Muscle of arm (tissue), 14 donors: ENCODE measurements at places on chromosomes 5 and 9. TPM values are rescaled to one million over a fixed set of nuclear protein-coding genes. Genes with fewer than 3 reads are reported as not detected.

GRIA1 gene
- 1.1 TPM for polyA plus RNA-seq

LCN9 gene
- polyA plus RNA-seq = not detected

TAF1L gene
- polyA plus RNA-seq = 0.05 TPM

DBH gene
- polyA plus RNA-seq = 0.73 TPM

DNAH5 gene
- 0.61 TPM for polyA plus RNA-seq

SHOC1 gene
- polyA plus RNA-seq = 0.05 TPM

BASP1 gene
- polyA plus RNA-seq = 32.3 TPM

ANKRD18B gene
- not detected for polyA plus RNA-seq

FBXO4 gene
- polyA plus RNA-seq = not detected

SOHLH1 gene
- polyA plus RNA-seq = 0.11 TPM

PLPPR1 gene
- polyA plus RNA-seq = 2.1 TPM

TMC1 gene
- 1.6 TPM for polyA plus RNA-seq

DDX4 gene
- polyA plus RNA-seq = not detected

CAVIN4 gene
- polyA plus RNA-seq = 262 TPM

DNA sequence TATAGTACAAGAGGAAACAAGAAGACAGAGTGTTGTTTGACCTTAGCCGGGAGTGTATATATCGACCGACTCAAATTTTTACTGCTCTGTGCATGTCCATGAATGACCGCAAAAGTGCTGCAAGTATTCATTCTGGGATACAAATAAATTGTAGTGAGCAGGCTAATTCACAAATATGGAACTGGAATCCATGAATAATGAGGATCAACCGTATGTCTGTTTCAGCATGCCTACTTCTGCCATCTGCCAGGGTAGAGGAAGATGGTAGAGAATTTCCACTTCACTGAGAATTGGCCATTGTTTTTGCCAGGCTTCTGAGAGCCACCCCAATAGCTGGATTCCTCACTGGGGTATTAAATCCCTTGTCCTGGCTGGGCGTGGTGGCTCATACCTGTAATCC lies 8.5 kb upstream of the RALGPS1 start:
- DNase-seq = no peak

GRCh38 chr5:180343110-180343830 lies 9.9 kb downstream of the GFPT2 start:
- DNase-seq = peak; percentile 38

GRCh38 chr5:153404747-153405146 lies 85.7 kb upstream of the GRIA1 start:
- DNase-seq = no peak

- DNase-seq = no peak
These were observed 17.8 kb downstream of the GNG10 start for GRCh38 chr9:111679199-111679598.

DNA sequence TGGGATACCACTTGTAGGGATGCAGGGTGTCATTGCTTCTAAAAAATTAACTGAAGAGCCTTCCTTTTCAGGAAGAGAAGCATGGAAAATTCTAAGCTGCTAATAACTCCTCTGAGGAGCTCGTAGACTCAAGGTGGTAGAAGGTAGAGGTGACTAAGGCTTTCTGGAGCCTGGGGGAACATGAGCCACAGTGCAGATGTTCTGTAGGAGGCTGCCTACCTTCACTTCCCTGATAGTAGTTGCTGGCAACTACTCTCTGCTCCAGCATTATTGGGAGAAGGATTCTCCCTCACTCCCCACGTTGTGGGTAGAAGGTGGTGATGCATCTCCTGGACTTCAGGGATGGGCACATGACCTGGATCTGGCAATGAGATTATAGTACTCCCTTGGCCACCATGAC lies 86.7 kb upstream of the STARD4 start:
- no peak for DNase-seq

DNA sequence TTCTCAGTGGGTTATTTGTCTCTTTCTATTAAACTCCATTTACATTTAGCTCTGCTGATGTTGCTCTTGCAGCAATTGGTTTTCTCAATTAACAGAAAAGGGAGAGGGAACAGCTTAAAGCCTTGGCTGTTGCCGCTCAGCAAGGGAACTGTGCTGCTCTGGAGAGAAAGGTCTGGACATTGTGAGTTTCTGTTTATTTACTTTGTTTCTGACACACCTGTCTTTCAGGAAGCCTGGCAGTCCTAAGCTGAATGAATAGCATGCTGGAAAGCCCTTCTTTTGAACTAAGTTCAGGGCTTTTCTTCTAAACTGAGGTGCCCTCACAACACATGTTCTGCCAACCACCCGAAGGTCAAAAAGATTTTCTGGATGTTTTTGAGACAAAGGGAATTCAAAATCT lies 491.9 kb downstream of the PDE4D start:
- no peak for DNase-seq

GRCh38 chr9:82132024-82132423 lies 143.5 kb downstream of the SPATA31D1 start:
- no peak for DNase-seq

DNA sequence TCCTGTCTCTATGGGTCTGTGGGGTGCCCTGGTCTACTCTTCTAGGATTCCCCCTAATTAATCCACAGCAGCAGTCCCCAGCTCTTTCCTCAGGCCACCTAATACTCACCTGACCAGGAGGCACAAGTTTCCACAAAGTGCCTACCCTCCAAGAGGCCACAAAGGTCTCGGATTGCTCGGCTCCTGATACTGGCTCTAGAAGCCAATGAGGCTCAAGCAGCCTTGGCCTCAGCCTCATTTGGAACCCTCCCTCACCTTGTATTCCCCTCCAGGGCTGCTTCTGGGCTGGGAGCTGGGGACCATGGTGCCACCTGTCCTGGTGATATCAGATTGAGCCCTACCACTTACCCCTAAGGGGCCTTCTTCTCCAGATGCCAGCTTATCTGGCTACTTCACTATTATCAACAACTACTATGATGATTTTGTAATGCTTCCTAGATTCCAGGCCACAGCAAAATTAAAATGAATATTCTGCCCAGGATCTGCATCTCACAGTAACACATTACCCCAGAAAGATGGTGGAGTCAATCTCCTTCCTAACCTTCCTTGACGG lies 103.7 kb upstream of the SPOCK1 start:
- no peak for DNase-seq

- DNase-seq = no peak
These were observed 619.7 kb upstream of the ARRDC3 start for GRCh38 chr5:92002721-92003274.

- DNase-seq = no peak
These were observed 127.9 kb downstream of the ELAVL2 start for GRCh38 chr9:23698161-23698560.

- no peak for DNase-seq
These were observed 160.4 kb upstream of the PHYKPL start for GRCh38 chr5:178392931-178393394.

DNA sequence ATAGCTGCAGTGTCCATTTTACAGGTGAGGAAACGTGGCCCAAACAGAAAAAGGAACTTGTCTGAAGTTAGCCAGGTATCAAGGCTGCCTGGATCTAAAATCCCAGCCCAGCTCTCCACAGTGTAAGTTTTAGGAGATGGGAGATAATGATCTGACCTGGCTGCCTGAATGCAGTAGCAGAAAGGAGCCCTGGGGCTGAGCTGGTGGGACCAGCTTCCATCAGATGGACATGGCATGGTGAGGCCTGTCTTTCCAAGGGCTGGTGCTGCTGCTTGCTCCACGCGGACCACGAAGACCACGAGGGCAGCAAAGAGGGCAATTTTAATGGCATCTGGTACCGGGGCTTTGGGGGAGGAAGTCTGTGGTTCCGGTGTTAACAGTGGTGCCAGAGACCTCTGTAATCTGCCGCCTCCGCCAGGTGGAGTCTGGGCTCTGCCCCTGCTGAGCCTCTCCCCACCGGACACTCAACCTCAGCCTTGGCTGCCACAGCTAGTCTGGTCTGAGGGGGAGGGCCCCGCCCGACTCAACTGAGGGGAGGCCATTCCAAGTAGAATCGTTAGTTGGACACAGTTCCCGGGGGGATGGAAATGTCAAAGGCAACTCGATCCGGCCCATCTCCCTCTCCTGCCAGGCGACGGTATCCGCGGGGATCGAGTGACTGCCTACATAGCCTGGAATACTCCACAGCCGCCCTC lies 650 bp downstream of the MYORG start:
- DNase-seq = no peak

GRCh38 chr5:139958432-139959148 lies 84.5 kb downstream of the NRG2 start:
- DNase-seq = no peak

DNA sequence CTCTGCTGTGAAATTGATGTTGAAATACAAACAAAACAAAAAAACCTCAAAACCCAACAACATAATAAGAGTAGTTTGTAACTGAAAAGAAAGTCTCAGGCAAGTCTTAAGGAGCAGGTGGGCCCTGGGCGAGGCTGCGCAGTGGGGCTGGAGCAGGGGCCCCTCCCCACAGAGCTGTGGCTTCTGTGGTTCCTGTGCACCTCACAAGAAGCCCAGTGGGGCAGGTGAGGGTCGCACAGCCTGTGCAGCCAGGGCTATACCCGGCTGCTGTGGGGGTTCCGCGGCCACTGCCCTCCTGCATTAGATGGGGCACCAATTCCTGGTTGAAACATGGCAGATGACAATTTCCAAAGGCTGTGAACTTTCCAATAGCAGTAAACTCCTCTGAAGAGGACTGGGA lies 75.3 kb downstream of the TRIO start:
- DNase-seq = no peak

- DNase-seq = no peak
These were observed 16.5 kb downstream of the ADCY2 start for GRCh38 chr5:7412409-7412808.

DNA sequence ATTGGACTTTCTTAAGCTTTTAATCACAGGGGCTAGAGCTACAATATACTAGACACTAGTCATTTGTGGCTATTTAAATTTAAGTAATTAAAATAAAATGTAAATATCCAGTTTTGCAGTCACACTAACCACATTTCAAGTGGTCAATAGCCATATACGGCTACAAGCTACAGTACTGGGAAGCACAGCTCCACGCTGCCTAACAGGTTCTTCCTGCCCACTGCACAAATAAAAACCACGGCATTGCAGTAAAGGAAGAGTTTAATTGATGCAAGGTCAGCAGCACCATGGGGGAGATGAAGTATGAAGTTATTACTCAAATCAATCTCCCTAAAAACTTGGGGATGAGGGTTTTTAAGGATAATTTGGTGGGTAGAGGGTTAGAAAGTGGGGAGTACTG lies 134.1 kb downstream of the LURAP1L start:
- no peak for DNase-seq

- DNase-seq = peak; percentile 80
These were observed 12.5 kb downstream of the STC2 start for GRCh38 chr5:173315495-173316338.

DNA sequence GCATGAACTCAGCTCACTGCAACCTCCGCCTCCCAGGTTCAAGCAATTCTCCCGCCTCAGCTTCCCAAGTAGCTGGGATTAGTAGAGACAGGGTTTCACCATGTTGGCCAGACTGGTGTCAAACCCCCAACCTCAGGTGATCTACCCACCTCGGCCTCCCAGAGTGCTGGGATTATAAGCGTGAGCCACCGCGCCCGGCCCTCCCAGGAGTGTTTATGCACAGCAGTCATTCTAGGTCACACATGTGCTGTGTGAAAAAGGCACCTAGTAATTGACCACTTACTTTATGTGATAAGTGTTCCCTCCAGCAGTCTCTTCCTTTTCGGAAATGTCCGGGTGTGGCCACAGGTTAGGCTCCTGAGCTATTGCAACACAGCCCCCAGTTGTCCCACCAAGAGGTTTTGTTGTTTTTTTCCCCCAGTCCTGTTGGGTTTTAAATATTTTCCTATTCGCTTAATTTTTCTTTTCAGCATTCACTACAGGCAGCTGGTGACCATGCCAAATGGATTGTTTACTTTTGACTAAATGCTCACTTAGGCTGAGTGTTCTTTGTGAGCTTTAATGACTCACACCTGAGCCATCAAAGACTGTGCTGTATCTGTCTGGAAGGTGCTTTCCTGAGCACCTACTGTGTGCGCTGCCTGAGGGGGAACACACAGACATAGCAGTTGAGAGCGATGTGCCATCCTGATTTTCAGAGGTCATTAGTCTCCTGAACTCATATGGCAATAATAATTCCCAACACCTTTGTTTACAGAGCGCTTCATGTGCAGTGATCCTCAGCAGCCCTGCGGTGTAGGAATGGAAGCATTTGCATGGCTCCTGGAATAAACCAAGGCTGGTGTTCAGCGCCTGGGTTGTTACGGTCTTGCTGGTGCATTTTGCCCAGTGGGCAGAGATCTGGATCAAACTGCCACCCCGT lies 94.3 kb downstream of the MVB12B start:
- DNase-seq = no peak

- no peak for DNase-seq
These were observed 78.0 kb downstream of the JAKMIP2 start for GRCh38 chr5:147704544-147704943.

DNA sequence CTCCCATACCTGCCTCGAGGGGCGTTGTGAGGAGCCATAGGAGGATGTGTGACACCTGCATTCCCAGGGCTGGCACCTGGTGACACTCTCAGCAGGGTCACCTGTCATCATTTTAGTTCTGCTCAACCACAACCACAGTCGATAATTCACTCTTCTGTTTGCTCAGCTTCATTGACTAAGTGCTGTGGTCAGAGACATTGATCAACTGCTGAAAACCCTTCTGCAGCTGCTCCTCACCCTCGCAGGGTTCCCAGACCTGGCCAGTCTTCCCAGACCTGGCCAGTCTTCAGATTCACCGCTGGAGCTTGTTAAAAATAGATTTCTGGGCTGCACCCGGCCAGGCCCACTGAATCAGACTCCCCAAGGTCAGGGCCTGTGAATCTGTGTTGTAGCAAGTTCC lies 92.8 kb downstream of the MVB12B start:
- no peak for DNase-seq

DNA sequence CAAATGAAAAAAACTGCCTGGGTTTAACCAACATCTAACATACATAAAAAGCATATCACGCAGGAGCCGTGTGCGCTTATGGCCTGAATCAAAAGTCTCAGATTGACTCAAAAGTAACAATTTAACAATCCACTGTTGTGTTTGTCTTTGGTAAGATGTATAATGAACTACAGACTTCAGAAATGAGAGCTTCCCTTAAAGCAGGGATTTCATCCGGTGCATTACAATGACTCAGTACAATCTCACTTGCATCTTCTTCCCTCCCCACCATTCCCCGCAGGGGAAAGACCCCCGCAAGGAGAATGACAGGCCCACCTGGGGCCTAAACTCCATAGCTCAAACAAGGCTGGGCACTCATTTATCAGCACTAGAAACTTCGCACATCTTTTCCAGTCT lies 1.4 kb downstream of the ZFR start:
- peak; percentile 16 for DNase-seq

- no peak for DNase-seq
These were observed 54.0 kb downstream of the SLC22A5 start for GRCh38 chr5:132423438-132423898.

GRCh38 chr5:18067615-18068014 lies 433.4 kb downstream of the TAF11L14 start:
- DNase-seq = no peak

DNA sequence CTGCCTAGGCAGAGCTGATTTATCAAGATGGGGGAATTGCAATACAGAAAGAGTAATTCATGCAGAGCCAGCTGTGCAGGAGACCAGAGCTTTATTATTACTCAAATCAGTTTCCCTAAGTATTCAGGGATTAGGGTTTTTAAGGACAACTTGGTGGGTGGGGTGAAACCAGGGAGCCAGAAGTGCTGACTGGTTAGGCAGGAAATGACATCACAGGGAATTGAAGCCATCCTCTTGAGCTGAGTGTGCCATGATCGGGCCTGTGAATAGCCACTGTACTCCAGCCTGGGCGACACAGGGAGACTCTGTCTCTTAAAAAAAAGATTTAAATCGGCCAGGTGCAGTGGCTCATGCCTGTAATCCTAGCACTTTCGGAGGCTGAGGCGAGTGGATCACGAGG lies 45.3 kb upstream of the CDK5RAP2 start:
- DNase-seq = no peak

GRCh38 chr9:124551472-124552272 lies 44.5 kb upstream of the NR5A1 start:
- DNase-seq = peak; percentile 28
